ENCODE measurements at places on chromosomes 4 and X. TPM values are rescaled to one million over a fixed set of nuclear protein-coding genes. Genes with fewer than 3 reads are reported as not detected.

The KLHL34 gene
- not detected for total RNA-seq

The CTAG2 gene
- total RNA-seq, result 36.0 TPM

The GLRA2 gene
- total RNA-seq, result not detected

The NLGN4X gene
- total RNA-seq, result 0.07 TPM

The SLITRK2 gene
- not detected for total RNA-seq

The CXCR3 gene
- total RNA-seq, result not detected

The TRAM1L1 gene
- not detected for total RNA-seq

The LUZP4 gene
- 0.16 TPM for total RNA-seq

The REELD1 gene
- not detected for total RNA-seq

The ETDA gene
- total RNA-seq, result not detected

The USP38 gene
- 21.3 TPM for total RNA-seq

The PNMA6F gene
- total RNA-seq, result not detected

The MAOB gene
- total RNA-seq, result 0.09 TPM

The ARHGAP6 gene
- 55.0 TPM for total RNA-seq

The NDST4 gene
- total RNA-seq, result not detected

The TRIM60 gene
- total RNA-seq, result not detected

The NHSL2 gene
- 0.02 TPM for total RNA-seq

The HSFX2 gene
- 0.11 TPM for total RNA-seq

The AFM gene
- total RNA-seq, result 0.07 TPM

The HTN1 gene
- total RNA-seq, result not detected

The MAGEB1 gene
- total RNA-seq, result 32.6 TPM

The TMEM31 gene
- not detected for total RNA-seq

The TBX22 gene
- not detected for total RNA-seq

The SHOX gene
- not detected for total RNA-seq

The TLR7 gene
- not detected for total RNA-seq

The CCNA2 gene
- total RNA-seq, result 147 TPM

The PGAM4 gene
- not detected for total RNA-seq

The PASD1 gene
- total RNA-seq, result 10.5 TPM

The PDGFRA gene
- 0.40 TPM for total RNA-seq

The IRAK1 gene
- total RNA-seq, result 260 TPM

The STPG2 gene
- not detected for total RNA-seq

The FGF16 gene
- total RNA-seq, result not detected
